ENCODE measurements at places on chromosomes 3 and 15.

DNA sequence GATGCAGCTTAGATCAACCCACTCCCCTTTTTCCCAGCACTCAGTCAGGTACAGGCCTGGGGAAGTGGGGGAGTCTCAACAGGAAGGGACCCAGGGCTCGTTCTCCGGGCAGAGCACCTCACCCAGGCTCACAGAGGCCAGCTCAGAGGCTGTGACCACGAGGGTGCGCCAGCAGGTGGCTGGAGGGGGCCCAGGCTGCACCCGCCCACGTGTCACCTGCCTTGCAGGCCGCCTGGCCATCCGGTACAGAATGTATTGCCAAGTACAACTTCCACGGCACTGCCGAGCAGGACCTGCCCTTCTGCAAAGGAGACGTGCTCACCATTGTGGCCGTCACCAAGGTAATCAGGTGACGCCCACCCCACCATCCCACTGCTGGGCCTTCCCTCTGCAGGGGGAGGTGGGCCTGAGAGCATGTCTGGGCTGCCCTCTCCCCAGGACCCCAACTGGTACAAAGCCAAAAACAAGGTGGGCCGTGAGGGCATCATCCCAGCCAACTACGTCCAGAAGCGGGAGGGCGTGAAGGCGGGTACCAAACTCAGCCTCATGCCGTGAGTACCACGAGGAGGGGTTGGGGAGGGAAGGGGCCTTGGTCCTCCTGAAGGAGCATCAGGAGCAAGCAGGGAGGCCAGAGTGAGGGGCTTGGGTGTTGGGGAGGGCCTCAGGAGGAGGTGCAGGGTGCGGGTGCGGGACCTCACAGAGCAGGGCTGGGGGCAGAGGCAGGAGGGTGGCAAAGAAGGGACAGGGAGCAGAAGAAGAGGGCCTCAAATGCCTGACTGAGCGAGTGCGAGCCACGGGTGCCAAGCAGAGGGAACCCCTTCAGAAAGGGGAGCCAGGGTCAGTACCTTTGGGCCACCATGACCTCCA lies 14.0 kb upstream of the LMAN1L start:
- DNase-seq: no peak

- no peak for DNase-seq
These were observed 20.7 kb downstream of the ZBTB38 start for GRCh38 chr3:141388823-141389621.

DNA sequence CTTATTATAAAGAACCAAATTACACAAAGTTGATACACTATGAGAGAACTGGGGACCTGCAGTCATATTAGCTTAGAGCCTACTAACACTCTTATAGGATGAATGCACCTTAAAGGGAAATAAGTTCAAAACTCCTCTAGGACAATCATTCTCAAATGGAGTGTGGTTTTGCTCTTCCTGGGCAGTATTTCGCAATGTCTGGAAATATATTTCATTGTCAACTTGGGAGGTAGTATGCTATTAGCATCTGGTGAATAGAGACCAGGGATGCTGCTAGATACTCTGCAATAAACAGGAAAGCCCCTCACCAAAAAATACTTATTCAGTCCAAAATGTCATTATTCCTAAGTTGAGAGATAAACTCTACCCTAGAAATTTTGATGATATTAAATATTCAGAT lies 451.4 kb upstream of the ARPP21 start:
- DNase-seq: no peak

GRCh38 chr3:153233986-153234385 lies 72.0 kb downstream of the RAP2B start:
- no peak for DNase-seq

DNA sequence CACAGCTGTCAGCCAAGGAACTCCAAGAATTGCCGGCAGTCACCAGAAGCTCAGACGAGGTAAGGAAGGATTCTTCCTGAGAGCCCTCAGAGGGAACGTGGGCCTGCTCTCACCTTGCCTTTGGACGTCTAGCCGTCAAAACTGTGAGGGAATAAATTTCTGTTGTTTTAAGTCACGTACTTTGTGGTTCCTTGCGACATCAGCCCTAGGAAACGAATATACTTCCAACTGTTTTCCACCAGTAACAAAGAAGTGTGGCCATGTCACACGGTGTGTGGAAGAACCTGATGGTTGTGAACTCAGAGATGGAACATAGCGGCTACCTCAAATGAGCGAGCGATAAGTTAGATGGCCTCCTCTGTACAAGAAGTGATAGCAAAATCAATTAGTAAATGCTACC lies 41.0 kb upstream of the B3GNT5 start:
- no peak for DNase-seq

DNA sequence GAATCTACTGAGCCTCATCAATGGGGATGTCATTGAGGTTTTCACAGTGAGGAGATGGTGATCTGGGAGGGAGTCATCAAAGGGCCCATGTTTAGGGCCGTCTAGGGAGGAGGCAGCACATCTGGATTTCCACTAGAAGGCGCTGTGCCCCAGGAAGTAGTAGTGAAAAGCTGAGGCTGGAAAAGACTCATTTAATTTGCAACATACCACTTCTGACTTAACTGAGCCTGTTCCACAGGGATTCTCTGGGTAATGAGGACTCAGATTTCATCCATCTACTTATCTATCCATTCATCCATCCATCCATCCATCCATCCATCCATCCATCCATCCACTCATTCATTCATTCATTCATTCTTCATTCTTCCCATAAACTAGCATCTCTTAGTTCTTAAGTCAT lies 17.4 kb upstream of the SHF start:
- peak; percentile 38 for DNase-seq

GRCh38 chr15:74674161-74674560 lies 21.7 kb downstream of the EDC3 start:
- no peak for DNase-seq

- DNase-seq: peak; percentile 73
These were observed 25.5 kb upstream of the FGD5 start for GRCh38 chr3:14793126-14793857.

DNA sequence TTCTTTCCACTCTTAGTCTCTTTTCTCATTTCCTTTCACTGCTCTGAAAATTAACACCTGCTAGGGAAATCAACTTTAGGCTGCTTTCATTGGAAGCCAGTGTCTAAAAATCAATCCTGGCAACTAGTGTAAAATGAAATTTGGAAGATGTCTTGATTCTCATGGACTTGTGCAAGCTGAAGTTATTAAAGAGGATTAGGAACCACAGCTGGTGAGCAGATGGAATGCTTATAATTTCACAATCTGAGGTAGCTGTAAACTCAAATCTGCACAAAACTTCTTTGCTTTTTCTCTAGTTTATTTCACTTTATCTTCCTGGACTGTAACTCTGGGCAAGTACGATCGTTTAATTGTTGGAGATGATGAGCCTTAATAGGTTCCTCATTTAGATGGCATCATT lies 175.6 kb downstream of the GHSR start:
- DNase-seq: no peak

DNA sequence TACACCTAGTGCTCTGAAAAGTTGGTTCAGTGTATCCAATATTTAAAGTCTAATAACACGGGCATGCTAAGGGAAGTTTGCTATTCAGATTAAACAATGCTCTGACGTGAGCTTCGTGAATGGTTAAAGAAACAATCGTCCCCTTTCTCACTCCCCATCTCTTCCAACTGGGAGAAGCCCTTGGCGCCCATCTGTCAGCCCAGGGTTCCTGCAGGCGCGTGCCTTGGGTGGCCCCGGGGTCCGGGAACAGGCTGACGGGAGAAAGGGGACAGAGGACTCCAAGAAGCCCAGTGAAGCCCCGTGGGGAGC lies 413 bp downstream of the SEC22C start:
- no peak for DNase-seq

DNA sequence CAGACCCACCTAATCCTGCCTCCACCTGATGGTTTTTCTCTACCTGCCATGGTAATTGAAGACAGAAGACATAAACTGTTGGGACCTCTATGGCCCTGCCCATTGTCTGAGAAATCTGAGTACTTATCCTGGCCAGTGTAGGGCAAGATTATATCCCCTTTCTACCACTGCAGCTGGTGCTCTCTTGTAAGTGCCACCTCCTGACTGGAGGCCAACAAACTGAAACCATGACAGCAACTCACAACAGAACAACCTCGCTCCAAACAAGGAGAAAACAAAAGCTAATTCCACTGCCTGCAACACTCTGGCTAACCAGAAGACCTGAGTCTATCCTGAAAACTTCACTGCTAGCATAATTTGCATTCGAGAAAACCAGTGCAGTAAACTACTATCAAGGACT lies 82.9 kb downstream of the CLDN1 start:
- DNase-seq: no peak

GRCh38 chr3:14787630-14788029 lies 31.1 kb upstream of the FGD5 start:
- no peak for DNase-seq

DNA sequence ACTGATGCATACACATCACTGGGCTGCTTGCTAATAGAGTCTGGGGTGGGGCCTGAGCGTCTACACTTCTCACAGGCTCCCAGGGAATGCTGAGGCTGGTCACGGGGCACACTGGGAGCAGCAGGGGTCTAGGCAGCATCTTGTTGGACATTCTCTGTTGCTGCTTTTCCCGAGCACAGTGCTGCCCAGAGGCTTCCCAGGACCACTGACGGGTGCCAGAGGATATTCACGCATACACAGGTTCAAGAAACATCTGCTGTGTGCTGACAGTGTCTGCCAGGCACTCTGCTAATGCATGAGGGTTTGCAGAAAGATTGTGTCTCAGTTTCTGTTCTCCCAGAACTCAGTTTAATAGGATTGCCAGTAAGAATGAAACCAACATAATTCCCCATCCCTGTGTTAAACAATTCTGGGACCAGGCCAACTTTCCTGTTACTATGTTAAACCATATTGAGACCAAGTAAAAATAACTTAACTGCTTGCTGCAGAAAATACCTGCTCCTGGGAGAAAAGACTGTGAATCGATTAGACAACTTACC lies 23.9 kb upstream of the BCL2L10 start:
- DNase-seq: no peak

GRCh38 chr3:212432-212831 lies 15.9 kb downstream of the CHL1 start:
- DNase-seq: no peak

DNA sequence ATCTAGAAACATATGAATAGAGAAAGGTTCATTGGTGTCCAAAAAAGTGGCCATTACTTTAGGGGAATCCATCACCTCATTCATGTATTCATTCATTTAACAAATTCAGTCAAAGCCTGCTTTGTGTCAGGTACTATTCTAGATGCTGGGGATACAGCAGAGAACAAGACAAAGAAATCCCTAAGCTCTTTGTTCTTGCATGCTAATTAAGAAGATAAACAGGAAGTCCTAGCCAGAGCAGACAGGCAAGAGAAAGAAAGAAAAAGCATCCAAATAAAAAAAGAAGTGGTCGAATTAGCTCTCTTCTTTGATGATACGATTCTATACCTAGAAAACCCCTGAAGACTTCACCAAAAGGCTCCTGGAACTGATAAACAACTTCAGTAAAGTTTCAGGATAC lies 12.4 kb upstream of the ZMAT3 start:
- DNase-seq: no peak

DNA sequence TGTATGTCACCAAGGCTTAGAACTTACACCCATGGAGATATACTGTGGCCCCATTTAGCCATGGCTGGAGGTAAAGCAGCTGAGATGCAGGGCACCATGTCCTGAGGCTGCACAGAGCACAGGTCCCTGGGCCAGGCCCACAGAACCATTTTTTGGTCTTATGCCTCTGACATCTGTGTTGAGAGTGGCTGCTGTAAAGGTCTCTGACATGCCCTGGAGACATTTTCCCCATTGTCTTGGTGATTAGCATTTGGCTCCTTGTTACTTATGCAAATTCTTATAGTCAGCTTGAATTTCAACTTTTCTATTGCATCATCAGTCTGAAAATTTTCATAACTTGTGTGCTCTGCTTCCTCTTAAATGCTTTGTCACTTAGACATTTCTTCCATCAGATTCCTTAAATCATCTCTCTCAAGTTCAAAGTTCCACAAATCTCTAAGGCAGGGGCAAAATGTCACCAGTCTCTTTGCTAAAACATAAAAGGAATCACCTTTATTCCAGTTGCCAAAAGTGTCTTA lies 701.3 kb downstream of the EPHA3 start:
- no peak for DNase-seq

GRCh38 chr3:58044691-58045483 lies 36.7 kb downstream of the FLNB start:
- DNase-seq: no peak

GRCh38 chr3:12759693-12760565 lies 870 bp upstream of the TMEM40 start:
- DNase-seq: no peak

DNA sequence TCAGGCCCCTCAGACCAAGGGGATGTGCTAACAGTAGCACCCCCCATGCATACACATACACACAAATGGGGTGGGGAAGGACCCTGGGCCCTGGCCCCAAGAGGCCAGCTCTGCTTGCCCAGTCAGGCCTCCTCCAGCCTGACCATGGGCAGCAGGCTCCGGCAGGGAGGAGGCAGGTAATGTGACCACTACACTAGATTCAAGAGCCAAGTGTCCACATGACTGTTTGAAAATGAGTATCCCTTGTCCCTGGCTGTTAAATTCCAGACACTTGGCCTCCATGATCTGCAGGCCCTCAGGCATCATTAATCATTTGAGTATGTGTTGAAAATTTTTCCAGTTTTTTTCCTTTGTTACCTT lies 13.9 kb upstream of the GNAI2 start:
- no peak for DNase-seq

DNA sequence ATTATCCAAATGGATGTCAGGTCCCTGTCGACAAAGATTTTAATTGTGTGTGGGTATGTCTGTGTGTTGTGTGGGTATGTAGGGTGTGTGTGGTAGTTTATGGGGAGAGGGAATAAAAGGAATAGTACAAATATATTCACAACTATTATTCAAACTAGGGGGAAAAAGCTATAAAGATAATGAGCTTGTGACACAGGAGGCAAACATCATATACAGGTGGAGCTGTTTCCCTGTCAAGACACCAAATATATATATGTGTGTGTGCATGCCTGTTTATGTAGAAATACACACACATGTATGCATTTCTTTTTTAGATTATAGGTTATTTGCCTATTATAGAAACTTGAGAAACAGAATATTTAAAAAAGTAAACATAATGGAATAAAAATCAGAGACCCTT lies 108.7 kb downstream of the CD47 start:
- no peak for DNase-seq

GRCh38 chr3:131555456-131555855 lies 52.7 kb upstream of the MRPL3 start:
- DNase-seq: no peak

DNA sequence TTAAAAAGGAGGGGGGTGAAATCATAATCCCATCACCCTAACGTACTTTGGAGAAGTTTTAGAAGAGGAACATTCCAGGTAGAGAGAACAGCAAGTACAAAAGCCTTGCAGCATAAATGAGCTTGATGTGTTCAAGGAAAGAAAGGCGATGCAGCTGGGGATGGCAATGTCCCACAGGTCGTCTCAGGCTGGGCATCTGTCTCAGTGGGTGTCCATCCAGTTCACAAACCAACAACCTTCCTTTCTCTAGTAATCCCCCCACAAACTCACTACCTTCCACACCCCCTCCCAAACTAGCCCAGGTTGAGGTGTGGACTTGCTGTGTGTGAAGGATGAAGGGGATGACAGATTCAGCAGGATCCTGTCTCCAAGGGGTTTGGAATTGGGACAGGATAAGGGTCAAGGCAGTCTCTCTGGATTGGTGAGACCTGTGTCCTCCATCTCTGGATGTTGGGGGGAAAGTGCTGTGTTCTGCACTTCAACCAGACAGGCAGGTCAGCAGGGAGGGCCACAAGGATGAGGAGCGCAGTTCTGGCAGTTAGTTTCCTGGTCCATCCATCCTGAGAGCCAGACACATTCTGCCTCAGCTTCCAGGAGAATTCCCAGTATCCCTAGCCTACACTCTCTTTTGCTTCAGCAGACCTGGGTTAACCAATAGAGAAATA lies 1.7 kb upstream of the ESYT3 start:
- DNase-seq: no peak

GRCh38 chr3:43873723-43874122 lies 183.0 kb downstream of the ABHD5 start:
- DNase-seq: no peak

All from tibial artery (tissue), 4 donors.